ENCODE measurements at places on chromosomes 1 and 21.
A peak's percentile ranks its signal among the peaks of the same experiment; 100 is the strongest.

DNA sequence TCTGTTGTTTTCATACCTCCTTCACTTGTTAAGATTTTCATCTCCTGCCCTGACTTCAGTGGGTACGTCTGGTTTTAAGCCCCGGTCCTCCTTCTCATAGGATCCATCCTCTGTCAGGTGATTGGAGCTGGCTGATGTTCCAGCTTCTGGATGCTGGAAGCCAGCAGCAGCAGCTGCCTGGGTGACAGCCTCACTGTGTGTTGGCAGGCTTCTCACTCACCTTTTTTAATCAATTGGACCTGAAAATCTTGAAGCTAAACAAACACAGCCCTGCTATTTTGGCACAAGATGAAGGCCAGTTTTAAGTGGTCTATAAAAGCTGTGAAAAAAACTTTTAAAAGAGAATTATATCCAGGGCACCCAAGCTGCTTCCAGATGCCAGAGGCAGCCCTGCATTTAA lies 181.0 kb downstream of the DISC1 start:
- DNase-seq, result no peak

GRCh38 chr1:234469376-234469775 lies 9.6 kb downstream of the TARBP1 start:
- DNase-seq, result no peak

GRCh38 chr1:24317956-24318614 lies 1.1 kb upstream of the GRHL3 start:
- no peak for DNase-seq

DNA sequence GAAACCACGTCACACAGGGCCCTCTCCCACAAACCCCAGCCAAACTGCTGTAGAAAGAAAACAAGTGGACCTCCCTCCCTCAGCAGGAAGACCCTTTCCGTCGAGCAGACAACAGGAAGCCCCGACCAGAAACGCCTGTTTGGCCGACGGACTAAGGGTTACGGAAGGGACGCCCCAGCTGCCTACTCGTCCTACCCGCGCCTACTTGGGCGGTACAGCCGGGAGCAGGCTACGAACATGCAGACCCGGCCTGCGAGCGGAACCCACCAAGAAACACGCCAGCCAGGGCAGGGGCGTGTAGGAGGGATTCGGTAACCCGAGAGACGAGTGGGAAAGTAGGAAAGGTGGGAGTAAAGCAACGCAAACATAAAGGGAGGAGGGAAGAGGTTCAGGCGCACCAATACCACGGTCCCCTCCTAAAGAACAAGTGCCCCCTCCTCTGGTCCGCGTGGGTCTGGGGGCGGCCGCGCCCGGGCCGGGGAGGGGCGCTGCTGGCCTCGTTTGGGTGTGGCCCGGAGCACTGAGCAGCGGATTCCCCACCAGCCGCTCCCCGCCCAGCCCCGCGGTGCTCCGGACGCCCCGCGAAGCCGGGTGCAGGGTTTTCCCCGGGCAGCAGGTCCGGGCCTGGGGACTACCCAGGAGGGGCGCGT lies 450 bp downstream of the S100A10 start:
- DNase-seq, result peak; percentile 51

GRCh38 chr21:35084869-35085268 lies 35.8 kb upstream of the RUNX1 start:
- DNase-seq, result no peak

- DNase-seq, result no peak
Measured at GRCh38 chr1:55500601-55501000, 285.4 kb upstream of the USP24 start.

DNA sequence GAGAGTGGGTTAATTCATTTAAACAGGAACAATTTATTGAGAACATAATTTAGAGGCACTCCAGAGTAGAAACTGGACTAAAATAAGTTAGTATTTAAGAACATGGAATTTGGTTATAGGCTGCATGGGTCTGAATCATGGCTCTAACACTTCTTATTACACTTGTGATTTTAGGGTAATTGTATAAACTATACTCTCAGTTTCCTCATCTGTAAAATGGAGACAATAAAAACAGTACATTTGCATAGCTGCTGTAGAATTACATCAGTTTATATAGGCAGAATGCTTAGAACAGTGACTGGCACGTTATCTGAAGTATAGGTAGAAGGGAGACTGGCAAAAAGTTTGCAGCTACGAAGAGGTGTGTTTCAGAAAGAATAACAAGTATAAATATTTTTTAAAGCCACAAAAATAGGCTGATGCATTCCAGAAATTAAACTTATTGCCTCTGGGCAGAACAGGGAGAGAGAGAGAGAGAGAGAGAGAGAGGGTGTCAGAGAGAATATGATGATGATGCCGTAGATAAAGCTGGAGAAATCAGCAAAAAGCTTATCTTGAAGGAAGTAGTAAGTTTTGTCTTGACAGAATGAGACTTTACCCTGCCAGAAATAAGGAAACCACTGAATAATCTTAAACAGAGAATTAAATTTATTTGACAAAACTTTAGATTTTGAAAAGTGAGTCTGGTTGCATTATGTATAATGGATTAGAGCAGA lies 8.1 kb upstream of the OR6K3 start:
- no peak for DNase-seq

DNA sequence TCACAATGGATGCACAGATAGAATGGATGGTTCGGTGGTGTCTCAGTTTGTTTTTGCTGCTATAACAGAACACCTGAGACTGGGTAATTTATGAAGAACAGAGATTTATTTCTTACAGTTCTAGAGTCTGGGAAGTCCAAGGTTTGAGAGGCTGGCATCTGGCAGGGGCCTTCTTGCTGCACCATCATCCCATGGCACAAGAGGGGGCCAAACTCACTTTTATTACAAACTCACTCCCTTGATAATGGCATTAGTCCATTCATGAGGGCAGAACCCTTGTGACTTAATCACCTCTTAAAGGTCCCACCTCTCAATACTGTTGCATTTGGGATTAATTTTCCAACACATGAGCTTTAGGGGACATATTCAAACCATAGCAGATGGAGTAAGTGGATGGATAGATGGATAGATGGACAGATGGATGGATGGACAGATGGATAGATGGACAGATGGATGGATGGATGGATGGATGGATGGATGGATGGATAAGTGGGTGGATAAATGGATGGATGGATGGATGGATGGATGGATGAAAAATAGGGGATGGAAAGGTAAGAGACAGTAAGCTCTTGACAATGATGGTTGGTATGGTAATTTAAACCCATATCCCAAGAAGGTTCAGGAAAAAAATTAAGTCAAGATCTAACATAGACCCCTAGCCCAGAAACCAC lies 16.5 kb downstream of the CAMK2N1 start:
- no peak for DNase-seq

- DNase-seq, result no peak
Measured at GRCh38 chr1:42734201-42735035, 5.6 kb downstream of the CLDN19 start.

- DNase-seq, result no peak
Measured at GRCh38 chr1:97461782-97462181, 459.1 kb downstream of the DPYD start.

DNA sequence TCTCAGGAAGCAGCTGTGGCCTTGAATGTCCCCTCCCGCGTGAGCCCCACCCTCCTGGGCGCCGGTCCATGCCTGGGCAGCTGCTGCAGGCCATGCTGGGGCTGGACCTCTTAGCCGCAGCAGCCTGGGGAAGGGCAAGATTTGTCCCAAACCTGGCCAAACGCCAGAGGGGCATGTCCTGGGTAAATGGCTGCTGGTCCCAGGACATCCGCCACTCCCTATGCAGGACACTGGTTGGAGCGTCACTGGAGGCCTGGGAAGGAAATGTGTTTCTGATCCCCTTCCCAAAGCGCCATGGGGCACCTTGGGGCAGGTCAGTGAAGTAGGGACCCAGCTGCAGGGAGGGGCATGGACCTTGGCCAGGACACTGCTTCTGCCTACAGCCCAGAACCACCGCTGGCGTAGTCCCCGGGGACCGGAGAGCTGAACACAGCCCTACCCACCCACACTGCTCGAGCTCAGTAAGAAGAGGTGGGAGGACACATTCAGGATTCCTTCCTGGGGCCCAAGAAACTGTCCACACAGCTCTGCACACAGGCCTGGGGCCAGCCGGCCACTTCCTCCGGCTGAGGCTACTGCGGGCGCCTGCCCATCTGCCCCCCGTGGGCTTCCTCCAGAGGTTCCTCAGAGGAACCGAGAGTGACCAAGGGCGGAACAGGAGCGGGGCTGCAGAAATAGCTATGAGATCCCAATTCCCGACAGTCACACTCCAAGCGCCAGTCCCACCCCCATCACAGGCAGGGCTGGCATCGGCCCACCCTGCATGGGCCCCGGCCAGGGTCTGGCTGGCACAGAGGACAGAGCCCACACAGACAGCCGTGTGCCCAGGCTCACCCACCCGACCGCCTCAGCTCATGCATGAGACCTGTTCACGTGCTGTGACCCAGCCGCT lies 10.8 kb upstream of the PLEKHG5 start:
- no peak for DNase-seq

DNA sequence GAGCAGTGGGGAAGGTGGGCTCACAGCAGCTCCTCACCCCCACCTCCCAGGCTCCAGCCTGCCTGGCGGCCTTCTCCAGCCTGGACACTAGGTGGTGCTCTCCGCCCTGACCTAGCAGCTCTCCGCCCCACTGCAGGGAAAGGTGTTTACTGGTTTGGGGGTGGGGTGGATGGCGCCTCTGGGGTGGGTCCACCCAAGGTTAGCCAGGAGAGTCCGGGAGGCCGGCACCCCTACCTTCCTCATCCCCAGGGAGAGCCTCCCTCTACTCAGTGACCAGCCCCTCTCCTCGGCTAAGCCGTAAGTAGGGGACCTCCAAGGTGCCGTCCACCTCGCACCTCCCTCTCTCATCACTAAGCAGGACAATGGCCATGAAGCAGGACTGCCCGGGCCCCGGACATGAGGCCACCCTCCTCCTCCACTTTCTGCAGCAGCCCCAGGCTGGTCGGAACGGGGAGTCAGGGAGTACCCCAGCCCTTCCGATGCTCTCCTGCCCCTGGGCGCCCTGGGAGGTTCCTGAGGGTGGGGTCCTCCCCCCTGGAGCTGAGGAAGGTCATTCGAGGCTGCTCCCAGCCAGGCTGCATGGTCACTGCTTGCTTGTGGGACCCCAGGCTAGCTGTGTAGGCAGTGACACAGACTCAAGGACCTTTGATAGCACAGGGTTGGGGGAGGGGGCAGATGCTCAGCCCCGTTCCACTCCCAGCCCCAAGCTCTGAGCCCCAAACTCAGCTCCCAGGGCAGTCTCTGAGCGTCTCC lies 101.4 kb upstream of the VAMP3 start:
- DNase-seq, result peak; percentile 52

DNA sequence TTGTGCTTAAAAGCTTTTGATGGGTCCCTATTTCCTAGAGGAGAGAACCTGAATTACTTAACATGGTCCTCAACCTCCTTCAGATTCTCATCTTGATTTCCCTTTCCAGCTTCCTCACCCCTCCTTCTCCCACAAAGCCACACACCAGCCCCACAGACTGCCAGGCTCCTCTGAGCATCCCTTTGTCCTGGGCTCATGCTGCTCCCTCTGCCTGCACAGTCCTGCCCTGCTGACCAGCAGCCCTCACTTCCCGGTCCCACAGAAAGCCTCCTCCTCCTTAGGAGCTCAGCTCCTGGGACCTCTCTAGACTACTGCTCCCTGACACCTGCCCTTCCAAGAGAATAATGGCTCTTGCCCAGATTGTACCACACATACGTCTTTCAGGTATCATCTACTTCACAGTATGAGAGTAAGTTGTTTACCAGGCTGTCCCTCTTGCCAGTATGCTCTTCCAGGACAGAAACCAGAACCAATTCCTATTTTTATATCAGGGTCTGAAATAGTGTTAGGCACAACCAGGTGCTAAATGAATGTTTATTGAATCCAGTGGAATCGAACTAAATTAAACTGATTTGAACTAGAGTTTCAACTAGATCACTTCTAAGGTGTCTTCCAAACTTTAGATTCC lies 373.4 kb downstream of the LMX1A start:
- DNase-seq, result no peak

- no peak for DNase-seq
Measured at GRCh38 chr1:174222166-174222949, 63.0 kb downstream of the RABGAP1L start.

- DNase-seq, result no peak
Measured at GRCh38 chr1:15707239-15707925, 23.3 kb downstream of the PLEKHM2 start.

DNA sequence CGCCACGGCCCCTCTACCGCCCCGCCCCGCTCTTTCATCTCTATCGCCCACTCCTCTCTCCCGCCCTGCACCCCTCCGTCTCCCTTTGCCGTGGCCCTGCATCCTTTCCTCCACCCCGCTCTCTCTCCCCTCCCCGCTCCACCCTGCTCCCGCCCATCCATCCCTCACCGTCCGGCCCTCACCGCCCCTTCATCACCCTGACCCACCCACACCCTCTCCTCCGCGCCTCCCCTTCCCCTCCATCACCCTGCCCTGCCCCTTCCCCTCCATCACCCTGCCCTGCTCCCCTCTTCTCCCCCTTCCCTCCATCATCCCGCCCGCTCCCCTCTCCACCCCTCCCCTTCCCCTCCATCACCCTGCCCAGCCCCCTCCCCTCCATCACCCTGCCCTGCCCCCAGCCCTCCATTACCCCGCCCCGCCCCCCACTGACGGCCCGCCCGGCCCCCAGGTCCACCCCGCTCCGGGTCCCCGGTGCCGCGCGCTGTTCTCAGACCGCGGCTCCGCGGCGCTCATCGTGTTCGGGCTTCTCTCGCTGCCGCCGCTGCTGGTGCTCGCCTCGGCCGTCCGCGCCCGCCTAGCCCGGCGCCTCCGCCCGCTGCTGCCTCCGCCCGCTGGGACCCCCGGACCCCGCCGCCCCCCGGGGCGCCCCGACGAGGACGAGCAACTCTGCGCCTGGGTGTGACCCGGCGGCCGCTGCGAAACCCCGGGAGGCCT lies 6.2 kb upstream of the ANKRD65 start:
- DNase-seq, result no peak

DNA sequence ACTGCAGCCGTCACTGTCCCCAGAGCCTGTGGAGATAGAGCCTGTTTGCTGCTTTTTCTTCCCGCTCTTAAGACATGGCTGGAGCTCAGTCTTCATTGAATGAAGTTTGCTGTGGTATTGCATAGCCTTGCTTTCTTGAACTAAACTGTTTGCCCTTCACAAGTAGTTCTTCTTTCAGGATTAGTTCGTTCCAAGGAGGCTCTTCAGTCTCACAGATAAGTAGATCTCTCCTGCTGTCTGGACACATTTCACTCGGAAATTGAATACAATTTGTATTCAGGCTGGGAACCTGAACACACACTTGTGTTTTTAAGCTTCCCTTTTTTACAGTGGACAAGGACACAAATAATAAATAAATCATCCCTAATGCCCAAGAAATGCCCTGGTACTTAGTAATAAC lies 34.7 kb downstream of the IFNAR1 start:
- no peak for DNase-seq

GRCh38 chr1:164641353-164641730 lies 82.4 kb downstream of the PBX1 start:
- no peak for DNase-seq

DNA sequence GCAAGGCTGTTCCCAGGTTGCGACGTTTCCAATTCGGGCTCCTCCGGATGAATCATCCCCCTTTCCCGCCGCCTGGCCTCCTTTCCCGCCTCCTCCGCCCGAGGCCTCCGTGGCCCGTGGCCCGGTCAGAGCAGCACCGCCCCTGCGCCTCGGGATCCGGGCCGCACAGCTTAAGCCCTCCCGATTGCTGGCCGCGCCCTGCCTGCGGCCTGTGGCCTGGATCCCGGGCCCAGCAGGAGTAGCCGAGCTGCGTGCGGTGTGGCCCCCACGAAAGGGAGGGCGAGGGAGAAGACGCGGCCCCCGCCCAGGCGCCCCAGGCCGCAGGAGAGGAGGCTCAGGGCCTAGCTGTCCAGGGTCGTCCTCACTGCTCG lies 1.0 kb downstream of the TMEM200B start:
- DNase-seq, result no peak

- no peak for DNase-seq
Measured at GRCh38 chr1:198246337-198246736, 89.5 kb downstream of the NEK7 start.

- DNase-seq, result no peak
Measured at GRCh38 chr1:184935920-184936798, 38.1 kb downstream of the NIBAN1 start.
